ENCODE measurements at places on chromosomes 6 and 20.

- no peak for DNase-seq
These were observed 132.4 kb upstream of the SNX9 start for GRCh38 chr6:157690441-157691210.

DNA sequence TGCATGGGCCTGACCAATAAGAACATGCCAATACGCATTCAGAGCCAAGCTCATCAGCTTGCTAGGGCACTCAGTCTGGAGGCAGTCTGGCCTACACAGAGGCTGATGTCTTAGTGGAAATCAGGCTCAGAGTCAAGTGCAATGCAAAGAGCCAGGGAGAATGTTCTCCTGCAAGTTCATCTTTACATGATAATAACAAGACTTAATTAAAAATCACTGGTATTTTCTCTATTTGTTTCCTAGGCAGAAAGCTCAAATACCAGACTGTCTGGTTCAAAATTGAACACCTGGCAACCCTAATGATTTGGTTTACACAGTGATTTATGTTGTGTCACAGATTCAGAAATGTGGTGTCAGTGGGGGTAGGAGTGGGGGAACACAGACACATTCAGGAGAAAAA, 689.3 kb upstream of the FLRT3 start:
- no peak for DNase-seq

DNA sequence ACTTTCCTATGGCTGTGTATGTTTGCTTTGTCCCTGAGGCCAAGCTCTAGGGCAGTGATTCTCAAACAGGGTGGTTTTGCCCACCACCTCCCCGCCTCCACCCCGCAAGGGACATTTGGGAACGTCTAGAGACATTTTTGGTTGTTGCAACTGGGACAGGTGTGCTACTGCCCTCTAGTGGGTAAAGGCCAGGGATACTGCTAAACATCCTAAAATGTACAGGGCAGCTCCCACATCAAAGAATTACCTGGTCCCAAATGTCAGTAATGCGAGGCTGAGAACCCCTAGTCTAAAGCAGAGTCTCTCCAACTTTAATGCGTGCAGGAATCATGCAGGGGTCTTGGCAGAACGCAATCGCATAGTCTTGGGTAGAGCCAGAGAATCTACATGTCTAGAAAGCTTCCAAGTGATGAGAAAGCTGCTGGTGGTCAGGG, 5.1 kb downstream of the KCNS1 start:
- peak; percentile 47 for DNase-seq

DNA sequence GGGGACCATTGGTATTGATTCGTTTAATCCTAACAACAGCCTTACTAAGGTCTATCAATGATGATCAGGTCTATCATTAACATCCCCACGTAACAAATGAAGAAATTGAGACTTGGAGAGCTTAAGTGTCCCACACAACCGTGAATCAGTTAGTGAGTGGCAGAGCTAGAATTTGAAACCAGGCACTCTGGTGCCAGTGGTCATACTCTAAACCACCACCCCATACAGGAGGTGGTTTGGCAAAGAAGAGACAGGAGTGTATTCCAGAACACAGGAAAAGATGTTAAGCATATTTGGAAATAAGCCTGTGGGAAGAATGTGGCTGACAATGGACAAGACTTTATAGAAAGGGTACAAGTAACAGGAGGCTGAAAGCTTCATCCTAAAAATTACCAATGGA, 35.7 kb upstream of the MARCKS start:
- no peak for DNase-seq

GRCh38 chr6:145929037-145929633, 35.0 kb downstream of the SHPRH start:
- no peak for DNase-seq

DNA sequence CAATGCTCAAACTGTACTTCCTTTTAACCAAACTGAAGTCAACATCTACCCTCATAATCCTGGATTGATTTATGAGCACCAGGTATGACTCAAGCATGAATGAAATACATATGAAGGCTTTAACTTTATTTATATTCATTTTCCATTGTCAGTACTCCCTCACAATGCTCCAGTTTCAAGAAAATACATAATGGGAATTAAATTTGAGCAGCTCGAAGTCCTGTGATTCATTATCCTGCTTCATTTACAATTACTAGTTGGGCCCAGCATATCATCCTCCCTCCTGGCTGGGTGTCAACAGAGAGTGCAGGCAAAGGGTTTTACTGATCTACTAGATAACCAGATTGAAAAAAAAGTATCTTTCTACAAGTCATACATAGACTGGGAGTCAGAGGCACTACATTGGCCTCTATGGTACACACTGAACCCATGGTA, 10.1 kb downstream of the SAMHD1 start:
- peak; percentile 13 for DNase-seq

DNA sequence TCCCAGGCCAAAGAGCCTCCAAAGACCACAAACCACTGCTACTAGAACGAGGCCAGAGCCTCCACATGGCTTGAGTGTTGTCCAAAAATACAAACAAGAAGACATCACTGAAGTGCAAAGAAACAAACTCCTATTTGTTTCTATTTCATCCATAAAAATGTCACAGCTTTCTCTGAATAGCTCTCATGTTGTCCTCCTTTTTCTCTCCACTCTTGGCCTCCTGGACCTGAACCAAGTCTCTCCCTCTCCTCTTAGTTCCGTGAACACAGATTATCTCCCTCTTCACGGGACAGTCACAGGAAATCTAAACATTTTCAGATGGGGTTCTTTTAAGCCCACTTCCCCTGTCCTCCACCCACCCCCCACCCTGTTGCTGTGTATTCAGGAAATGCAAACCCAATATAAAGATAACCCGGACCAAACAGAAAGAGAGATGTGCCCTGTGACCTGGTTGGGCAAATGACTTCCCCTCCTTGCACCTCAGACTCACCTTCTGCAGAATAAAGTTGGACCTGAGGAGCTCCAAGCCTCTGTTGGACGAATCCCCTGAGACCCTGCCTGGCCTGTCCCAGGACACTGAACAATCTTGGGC, 75.8 kb upstream of the MRPS10 start:
- no peak for DNase-seq

DNA sequence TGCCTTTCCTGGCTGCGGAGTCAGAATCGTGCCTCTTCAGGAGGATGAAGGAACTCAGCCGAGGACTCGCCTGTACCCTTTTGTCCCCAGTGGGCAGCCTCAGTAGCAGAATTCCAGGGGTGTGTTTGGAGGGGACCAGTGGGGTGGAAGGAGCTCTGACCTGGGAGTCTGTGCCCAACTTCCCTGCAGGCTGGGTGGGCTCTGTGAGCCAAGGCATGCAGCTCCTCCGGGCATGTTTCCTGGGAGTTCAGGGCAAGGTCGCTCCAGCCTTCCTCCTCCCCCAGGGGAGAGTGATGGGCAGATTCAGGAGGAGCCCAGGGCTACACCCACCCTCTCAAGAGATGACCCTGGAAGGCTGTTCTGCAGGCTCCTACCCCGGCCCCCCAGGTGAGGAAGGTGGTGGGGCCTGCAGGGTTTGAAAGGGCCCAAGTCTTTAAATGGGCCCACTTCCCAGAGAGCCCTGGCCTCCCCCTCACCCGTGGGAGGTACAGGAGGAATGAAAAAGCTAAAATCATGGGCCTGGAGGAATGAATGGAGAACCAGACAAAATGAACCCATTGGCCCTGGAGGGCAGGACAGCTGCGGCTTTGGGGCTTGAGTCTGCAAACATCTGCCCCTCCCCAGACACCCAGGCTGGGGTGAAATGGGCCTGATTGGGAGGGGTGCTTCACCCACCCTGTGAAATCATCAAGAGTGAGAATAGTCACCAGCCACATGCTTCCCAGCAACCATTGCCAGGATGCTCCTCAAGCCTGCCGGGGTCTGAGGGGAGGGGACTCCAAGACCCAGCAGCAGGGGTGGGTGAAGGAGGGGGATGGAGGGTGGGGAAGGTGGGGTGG, 77.6 kb upstream of the PMEPA1 start:
- no peak for DNase-seq

All from head of caudate nucleus (tissue), 42 donors.